Fibroblast of skin of right biceps (primary cell): ENCODE measurements at places on chromosomes 12 and 14.

DNA sequence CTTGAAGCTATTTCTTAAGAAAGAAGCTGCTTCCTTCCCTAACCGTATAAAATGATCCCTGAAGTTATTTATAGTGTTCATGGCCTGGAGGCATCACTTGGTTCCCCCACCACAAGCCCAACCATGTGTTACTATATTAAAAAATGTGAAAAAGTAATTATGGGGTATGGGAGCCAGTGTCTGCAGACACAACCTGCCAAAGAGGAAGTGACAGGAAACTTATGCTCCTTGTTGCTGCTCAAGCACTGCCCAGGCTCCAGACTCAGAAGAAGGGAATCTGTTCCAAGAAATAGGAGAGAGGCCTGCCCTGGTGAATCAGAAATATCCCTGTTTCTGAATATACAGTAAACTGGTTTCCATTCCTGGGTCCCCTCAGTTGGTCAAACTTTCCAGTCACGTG lies 217.2 kb upstream of the BMP4 start:
- peak; percentile 46 for DNase-seq

GRCh38 chr14:98579140-98579539 lies 692.9 kb downstream of the BCL11B start:
- no peak for DNase-seq

- DNase-seq = no peak
These were observed 56.8 kb downstream of the CDK17 start for GRCh38 chr12:96343347-96343954.

- DNase-seq = no peak
These were observed 108.4 kb downstream of the PTPRR start for GRCh38 chr12:70812136-70812535.

DNA sequence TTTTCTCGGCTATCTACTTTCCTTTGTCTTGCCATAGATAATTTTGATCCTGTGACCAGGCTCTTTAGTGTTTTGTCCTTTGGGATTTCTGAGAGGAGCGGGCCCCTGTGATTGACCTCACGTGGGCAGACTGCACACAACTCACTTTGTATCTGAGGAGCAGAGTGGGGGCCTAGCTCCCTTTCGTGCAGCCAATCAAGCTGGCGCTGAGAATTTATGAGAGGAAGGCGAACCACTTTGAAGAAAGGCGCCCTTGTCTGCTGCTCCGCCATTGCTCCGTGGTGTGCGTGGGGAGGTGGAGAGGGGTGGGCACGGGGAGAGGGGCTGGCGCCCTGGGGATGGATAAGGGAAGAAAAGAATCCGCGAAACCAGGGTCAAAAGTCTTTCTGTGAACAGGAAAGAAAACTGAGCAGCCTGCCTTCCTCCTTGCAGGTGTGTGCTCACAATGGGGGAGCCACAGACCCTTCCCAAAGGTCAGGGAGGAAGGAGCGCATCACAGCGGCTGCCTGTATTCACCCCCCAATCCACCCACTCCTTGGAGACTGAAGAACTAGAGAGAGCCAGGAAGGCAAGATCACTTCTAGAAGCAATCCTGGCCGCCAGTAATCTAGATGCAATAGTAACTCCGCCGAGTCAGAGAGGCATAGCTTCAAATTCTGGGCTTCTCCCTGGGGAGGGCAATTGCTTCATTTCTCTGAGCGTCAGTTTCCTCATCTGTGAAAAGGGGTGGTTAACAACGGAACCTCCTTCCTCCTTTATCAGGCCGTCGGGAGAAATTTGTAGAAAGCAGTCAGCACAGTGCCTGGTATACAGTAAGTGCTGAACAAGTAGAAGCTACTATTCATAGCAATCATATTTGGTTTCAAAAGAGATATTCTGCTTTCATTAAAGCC lies 24.9 kb upstream of the MED13L start:
- no peak for DNase-seq

DNA sequence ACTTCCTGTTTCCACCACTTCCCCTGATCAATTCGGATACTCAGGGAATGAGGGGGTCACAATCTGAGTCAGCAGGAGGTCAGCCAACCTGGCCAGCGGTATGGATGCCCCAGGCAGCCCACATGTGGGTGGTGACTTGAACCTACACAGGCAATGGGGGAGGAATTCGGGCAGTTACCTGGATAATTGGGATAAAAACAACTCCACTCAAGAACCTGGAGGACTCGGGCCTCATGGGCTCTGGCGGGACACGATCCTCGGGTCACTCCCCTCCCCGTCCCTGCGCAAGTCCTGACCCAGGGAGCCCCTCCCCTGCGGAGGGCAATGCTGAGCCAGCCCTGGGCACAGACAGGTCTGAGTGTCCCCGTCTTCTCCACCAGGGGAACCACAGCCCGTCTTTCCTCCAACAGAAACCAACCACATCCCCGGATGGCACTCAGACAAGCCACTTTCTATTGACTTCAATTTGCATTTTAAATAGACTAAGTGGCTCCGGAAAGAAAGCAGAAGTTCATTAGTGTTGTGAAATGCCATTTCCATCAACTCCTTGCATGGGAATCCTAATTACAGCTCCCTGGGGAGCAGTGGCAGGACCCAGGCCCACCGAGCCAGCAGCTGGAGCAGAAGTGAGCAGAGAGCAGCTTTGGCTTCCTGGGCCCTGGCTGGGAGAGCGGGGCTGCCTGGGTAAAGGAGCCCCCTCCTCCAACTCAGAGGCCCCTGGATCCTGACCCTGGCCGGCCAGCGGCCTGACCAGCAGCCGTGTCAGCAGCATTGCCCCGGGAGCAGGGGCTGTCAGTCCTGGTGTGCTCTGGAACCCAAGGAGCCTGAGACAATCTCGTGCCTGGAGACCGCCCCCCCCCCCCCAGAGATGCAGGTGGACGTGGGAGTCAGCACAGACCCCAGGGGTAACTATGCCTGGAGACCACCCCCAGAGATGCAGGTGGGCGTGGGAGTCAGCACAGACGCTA lies 374.1 kb downstream of the ADGRD1 start:
- no peak for DNase-seq

DNA sequence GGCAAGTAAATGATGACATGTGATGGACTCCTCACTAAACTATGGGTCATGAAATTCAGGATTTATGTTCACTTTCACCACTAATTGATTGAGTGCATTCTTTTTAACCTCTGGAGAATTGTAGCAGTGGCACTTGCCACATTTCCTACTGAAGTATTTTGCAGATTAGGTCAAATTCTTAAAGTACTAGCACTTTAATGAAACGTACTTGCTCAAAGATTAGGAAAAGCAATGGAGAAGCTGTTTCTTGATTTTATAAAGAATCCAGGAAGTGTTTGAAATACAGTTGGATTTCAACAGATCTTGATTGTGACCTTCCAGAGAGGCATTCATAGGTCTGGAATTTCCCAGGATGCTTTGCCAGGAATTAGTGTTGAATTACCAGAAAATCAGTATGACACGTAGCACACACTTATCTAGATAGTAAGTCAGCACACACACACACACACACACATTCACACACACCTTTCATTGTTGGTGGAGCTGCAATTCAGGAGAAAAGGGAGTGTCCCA lies 162.6 kb downstream of the MYRFL start:
- peak; percentile 99 for DNase-seq

DNA sequence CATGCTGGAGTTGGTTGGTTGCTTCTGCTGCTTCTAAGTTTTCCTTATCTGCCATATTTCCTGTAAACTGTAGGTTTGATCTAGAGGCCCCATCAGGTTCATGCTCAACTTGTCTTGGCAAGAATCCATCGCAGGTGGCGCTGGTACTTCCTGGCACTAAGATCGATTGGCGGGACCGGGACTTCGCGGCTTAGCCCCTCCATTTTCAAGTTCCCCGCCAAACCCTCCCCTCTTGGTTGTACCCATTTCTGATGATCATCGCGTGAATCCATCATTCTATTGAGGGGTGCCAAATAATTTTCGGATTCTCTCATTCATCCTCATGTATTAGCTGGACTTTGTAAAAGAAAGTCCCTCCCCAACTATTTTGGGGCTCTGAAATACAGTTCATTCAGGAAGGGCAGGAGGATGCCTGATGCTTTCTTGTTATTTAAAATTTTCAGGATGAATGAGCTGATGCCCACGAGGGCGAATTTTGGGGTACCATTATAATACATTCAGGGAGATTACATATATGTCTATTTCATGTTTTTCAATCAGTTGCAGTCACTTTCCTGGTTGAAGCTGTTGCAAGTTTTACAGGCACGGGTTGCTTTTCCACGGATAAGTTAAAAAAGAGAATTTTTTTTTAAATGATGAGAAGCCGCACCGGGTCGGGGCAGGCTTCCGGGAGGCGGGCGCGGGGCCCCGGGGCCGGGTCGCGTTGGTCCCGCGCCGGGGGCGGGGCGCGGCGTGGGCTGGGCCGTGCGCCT lies 395 bp upstream of the BRI3BP start:
- DNase-seq = peak; percentile 51

DNA sequence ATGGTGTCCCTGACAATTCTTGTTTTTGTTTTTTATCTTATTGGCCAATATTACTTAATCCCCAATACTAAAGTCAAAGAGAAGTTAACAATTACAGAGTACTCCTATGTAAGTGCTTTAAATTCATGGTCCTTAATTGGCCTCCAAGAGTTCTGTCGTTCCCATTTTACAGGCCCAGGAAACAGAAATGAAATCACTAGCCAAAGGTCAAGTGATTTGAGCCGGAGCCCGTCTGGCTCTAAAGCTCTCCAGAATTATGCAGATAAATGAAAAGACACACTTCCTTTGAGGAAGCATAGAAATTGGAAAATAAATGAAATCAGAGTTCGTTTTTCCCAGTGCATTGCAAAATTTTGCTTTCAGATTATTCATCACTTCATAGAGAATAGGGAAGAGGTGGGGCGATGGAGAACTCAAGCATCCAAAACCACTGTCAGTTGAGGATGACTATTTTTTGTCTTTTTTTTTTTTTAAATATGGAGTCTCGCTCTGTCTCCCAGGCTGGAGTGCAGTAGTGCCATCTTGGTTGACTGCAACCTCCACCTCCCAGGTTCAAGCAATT lies 78.5 kb downstream of the MAP1LC3B2 start:
- DNase-seq = no peak

DNA sequence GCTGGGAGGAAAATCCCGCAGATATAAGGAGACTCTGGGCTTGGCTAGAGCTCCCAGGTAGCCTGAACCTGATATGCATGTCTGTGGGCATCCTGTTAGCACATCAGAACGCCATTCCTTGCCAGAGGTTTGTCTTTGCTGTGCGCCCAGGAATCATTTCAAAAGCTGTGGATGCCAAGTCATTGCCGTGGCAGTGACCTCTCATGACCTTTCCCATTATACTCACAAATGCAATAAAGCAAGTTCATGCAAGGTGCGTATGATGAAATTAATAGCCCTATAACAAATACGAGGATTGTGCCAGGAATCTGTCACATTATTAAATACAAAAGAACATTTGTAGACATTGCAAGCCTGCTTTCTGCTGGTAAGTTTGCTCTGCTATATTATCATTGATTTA lies 229.1 kb upstream of the PELI2 start:
- no peak for DNase-seq

DNA sequence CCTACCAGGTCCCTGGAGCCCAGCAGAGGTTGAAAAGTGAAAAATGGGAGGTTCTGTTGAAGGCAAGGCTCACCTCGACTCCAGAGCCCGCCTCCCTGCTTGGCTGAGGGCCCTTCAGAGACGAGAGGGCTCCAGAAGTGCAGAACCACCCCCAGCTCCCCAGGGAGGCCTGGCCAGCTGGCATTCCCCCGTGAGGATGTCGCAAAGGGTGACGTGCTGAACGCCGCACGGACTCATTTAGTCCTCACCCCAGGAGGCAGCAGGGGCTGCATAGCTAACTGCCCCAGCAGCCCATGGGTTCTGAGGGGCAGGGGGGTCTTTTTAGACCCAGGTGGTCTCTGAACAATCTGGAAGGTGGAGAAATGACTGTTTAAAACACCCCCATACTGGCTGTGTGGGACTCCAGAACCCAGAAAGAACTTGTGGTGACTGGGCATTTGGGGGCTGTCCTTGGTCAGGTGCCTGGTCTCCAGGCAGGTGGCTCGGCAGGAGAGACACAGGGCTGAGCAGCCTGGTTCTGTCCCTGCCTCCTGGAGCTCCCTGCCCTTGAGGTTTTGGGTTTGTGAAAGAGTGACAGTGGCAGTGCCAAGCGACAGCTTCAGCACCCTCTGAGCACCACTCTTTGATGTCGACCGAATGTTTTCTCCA lies 32.0 kb downstream of the ANAPC7 start:
- DNase-seq = no peak

GRCh38 chr12:67426067-67426466 lies 156.9 kb downstream of the CAND1 start:
- peak; percentile 90 for DNase-seq

DNA sequence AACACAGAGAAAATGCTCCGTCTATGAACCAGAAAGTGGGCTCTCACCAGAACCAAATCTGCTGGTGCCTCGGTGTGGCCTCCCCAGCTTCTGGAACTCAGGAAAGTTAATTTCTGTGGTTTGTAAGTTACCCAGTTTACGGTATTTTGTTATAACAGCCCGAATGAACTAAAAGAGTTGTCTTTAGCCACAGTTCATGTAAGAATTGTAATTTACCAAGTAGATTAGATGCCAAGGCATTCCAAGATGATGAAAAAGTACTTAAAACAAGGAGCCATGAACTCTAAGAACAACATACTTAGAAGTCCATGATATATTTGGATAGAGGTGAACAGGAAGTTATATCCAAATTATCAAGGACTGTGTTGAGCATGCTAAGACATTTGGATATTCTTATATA lies 259.9 kb upstream of the GARIN6 start:
- no peak for DNase-seq

- DNase-seq = peak; percentile 16
These were observed 10.4 kb downstream of the KRT83 start for GRCh38 chr12:52310622-52311284.

DNA sequence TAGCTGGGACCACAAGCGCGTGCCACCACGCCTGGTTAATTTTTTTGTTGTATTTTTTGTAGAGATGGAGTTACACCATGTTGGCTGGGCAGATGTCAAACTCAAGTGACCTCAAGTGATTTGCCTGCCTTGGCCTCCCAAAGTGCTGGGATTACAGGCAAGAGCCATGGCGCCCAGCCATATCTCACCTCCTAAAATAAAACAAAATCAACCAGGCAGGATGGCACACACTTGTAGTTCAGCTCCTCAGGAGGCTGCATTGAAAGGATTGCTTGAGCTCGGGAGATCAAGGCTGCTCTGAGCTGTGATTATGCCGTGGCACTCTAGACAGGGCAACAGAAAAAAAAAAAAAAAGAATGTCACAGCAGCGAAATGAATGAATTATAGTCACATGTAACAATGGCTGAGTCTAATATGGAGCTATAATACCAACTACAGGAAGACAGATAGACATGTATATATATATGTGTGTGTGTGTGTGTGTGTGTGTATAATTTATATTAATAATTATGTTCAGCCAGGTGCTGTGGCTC lies 19.3 kb upstream of the TMEM120B start:
- DNase-seq = no peak

- DNase-seq = peak; percentile 26
These were observed 6.4 kb downstream of the STX2 start for GRCh38 chr12:130832561-130833209.

DNA sequence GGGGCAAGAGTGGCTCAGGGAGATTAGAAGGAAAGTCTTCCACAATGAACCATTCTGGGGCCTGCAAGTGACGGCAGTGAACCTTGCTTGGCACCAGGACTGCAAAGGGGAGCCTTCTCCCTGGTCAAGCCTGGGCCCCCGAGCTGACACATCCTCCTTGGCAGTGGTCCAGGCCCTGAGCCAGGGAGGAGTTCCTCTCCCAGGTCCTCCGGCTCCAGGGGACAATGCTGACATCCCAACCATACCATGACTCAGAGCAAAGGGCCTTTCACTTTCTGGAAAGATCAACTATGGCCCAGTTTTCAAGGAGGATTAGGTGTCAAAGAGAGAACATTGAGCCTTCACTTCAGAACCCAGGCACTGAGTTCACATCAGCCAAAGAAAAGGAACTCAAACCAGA lies 756.5 kb upstream of the TBX3 start:
- peak; percentile 89 for DNase-seq
